ENCODE measurements at places on chromosomes 7 and 10. TPM values are rescaled to one million over a fixed set of nuclear protein-coding genes. Genes with fewer than 3 reads are reported as not detected.

CASTOR2 gene
- 3.9 TPM for total RNA-seq

INMT gene
- total RNA-seq: not detected

HECTD2 gene
- 3.3 TPM for total RNA-seq

ZNF239 gene
- total RNA-seq: 2.4 TPM

STAG3 gene
- 0.23 TPM for total RNA-seq

SEMA3E gene
- 1.8 TPM for total RNA-seq

NAT16 gene
- 0.15 TPM for total RNA-seq

ABCA13 gene
- 0.05 TPM for total RNA-seq

SVOPL gene
- not detected for total RNA-seq

CCDC201 gene
- total RNA-seq: not detected

ITGA8 gene
- not detected for total RNA-seq

GPR26 gene
- total RNA-seq: not detected

UTF1 gene
- not detected for total RNA-seq

CYP3A5 gene
- 1.9 TPM for total RNA-seq

DCLRE1C gene
- 5.3 TPM for total RNA-seq

LEP gene
- total RNA-seq: not detected

KIAA1549 gene
- total RNA-seq: 6.7 TPM

AQP1 gene
- 0.67 TPM for total RNA-seq

MACC1 gene
- total RNA-seq: not detected

PDK4 gene
- total RNA-seq: 22.2 TPM

RINT1 gene
- 14.5 TPM for total RNA-seq

DOCK4 gene
- total RNA-seq: 4.8 TPM

PRLHR gene
- not detected for total RNA-seq

EPDR1 gene
- 84.6 TPM for total RNA-seq

NKX1-2 gene
- total RNA-seq: not detected

LRRC4 gene
- total RNA-seq: not detected

HOXA4 gene
- 1.7 TPM for total RNA-seq

AHCYL2 gene
- 5.0 TPM for total RNA-seq

TNRC18 gene
- total RNA-seq: 45.0 TPM

AKR1C2 gene
- total RNA-seq: 3,571 TPM

GPR158 gene
- 0.06 TPM for total RNA-seq

ETV1 gene
- 2.7 TPM for total RNA-seq

CTAGE8 gene
- total RNA-seq: not detected

SFR1 gene
- total RNA-seq: 15.1 TPM

SPDYE9 gene
- not detected for total RNA-seq

FBXO24 gene
- total RNA-seq: 0.24 TPM

MRM2 gene
- total RNA-seq: 47.4 TPM

SEMA3D gene
- 0.10 TPM for total RNA-seq

MORN4 gene
- total RNA-seq: 7.8 TPM

PTPRN2 gene
- total RNA-seq: 0.76 TPM

CASP2 gene
- 19.4 TPM for total RNA-seq

Measured in A549 treated with Mapracorat at 1 μM for 4 hours (cell line).